ENCODE measurements at places on chromosomes 13 and 19.

DNA sequence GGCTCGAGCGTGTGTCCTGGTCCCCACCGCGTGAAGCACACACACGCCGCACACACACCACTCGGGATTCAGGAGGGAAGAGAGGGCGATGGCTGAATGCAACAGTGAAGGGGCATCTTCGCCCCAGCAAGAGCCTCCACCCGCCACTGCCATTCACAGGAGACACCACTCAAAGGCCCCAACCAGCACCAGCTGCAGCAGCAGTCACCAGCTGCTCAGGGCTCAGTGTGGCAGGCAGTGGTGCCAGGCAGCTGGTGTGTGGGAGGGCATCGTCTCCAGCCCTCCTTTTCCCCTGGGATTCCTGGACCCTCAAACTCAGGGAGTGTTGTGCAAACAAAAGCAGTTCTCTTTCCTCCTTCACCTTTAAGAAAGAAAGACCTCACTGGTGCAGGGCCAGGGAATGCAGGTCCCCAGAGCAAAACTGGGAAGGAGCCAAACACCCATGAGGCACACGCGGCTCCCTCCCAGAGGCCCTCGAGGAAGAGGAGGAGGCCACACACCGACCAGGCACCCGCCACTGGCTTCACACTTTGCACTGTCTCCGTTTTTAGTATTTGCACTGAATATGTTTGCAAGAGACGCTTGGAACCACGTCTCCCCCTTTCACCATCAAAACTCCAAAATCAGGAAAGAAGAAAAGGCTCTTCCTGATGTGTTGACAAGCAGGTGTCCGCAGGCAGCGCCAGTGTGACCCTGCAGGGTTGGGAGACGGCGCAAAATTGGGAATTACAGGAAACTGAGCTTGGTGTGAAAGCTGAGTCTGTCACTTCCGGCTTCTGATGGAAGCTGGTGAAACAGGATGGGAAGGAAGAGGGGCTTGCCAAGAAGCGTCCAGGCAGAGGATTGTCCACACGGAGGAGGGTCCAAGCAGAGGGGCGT, 26.4 kb upstream of the F7 start:
- DNase-seq, result no peak

DNA sequence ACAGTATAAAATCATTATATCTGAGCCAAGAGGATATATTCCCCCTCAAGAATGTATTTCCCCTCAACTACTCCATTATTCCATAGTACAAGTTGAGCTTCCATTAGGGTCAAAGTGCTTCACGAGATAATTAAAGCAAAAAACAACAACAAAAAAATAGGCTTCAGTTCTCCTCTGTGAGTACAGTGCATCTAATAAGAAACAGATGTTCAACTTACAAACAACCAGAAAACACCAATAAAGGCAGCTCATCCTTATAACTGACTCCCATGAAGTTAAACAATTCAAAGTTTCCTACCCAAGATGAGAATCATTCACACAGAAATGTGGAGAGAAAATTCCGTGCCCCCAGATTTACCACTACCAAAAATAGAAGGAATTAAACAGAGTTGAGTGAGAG, 854.4 kb downstream of the PCDH9 start:
- DNase-seq, result no peak

DNA sequence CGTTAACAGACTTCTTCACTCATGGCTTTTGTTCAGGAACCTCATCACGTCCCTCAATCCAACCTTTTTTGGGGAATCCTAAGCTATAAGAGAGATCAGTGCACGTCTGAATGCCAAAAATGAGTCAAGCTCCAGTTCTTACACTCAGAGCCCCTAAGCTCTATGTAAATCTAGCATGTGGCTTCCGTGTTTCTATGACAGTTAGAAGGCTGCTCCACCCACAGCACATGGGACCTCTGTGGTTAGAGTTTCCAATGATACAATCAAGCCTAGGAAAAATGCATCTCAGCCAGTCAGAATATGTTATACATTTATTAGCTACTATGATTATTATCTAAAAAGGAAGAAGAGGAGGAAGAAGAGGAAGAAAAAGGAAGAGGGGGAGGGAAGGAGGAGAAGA, 135.9 kb downstream of the ENOX1 start:
- no peak for DNase-seq

GRCh38 chr13:44212633-44213396, 160.8 kb upstream of the SERP2 start:
- no peak for DNase-seq

DNA sequence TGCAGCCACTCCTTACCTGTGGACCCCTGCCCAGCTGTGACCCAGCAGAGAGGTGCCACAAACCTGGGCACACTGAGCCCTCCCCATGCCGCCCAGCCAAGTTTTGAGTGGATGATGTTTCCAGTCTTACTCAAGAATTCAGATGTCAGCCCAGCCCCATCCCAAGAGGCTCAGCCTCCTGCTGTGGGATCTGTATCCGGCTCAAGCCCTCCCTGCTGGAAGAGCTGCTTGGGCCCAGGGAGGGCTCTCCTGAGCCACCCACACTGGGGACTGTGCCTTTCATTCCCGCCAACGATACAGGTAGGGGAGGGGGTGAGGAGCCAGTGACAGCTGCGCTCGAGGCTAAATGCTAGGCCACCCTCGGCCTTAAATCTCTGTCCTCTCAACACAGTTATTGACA, 5.9 kb upstream of the SLC7A9 start:
- DNase-seq, result no peak

DNA sequence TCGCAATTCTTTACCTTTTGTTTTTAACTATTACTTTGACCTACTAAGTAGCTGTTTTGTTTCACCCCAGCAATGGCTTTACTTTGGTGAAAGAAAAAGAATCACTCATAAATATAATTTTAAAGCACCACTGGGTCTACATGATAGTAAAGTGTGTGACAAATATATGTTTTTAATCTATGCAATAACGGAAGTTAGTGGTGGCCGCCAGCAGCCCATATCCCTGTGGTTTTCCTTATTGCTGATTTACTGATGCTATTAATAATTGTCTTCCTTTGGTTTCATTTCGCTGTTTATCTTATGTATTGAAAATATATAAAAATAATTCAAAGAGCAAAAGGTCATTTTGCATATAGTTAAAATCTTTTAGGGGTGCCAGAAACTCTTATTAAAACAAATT, 491.3 kb downstream of the DIAPH3 start:
- DNase-seq, result no peak

All from stimulated activated CD4-positive, alpha-beta T cell treated with anti-CD3 and anti-CD28 coated beads, Interleukin-12 subunit alpha, Interleukin-12 subunit beta, amount 100 ng/mL, for 24 hours (primary cell).